ENCODE measurements at places on chromosomes 11 and 22.

GRCh38 chr22:38734421-38735100 is 21.2 kb downstream of the SUN2 start:
- H3K27me3 ChIP-seq: no peaks in the 10 kb centered on the region
- peak overlapping the region; percentile 2 for H3K27ac ChIP-seq
- DNase-seq: peak; percentile 51
- peaks cover 14% of the 10 kb centered on the region for H3K4me1 ChIP-seq
- H3K36me3 ChIP-seq: peaks cover 70% of the 10 kb centered on the region

DNA sequence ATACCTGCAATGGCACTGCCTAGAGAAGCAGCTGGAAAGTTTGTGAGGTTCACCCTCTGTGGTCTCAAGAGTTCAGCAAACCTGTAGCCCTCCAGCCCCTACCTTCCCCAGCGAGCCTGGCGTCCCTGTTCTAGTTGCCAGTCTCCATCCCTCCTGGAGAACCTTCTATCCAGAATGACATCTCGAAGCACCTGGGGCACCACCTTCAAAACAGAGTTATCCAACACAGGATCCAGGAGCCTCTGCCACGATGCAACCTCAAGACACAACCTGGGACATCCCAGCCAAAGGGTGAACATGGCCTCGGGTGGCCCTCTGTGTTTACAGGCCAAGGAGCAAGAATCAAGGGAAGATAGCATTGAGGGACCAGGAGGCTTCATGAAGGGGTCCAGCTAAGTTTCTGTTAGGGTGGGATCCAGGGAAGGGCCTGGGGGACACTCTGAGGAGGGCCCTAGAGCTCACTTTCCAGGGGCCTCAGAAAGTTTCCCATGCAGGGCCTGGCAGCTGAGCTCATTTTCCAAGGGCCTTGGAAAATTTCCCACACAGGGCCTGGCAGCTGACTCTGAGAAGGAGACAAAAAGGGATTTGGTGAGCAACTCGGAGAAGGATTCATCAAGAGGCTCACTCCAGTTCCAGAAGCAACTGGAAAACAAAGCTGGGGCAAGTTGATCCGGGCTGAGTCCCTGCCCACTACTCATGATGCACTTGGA is 36.9 kb upstream of the SYT13 start:
- no peaks in the 10 kb centered on the region for H3K36me3 ChIP-seq
- H3K27ac ChIP-seq: no peak overlapping the region
- no peaks in the 10 kb centered on the region for H3K4me1 ChIP-seq
- no peaks in the 10 kb centered on the region for H3K27me3 ChIP-seq
- DNase-seq: no peak
- H3K4me3 ChIP-seq: no peak overlapping the region

- H3K27me3 ChIP-seq: no peaks in the 10 kb centered on the region
- DNase-seq: no peak
- no peaks in the 10 kb centered on the region for H3K36me3 ChIP-seq
- H3K4me3 ChIP-seq: no peak overlapping the region
- no peaks in the 10 kb centered on the region for H3K4me1 ChIP-seq
Measured at GRCh38 chr11:119493712-119494111, 70.7 kb upstream of the THY1 start.

- H3K27ac ChIP-seq: no peak overlapping the region
- peaks cover 9% of the 10 kb centered on the region for H3K36me3 ChIP-seq
- H3K4me1 ChIP-seq: no peaks in the 10 kb centered on the region
- H3K4me3 ChIP-seq: no peak overlapping the region
- H3K27me3 ChIP-seq: no peaks in the 10 kb centered on the region
- DNase-seq: no peak
Measured at GRCh38 chr11:45232341-45233080, 53.6 kb downstream of the SYT13 start.

- H3K4me1 ChIP-seq: no peaks in the 10 kb centered on the region
- H3K27me3 ChIP-seq: no peaks in the 10 kb centered on the region
- H3K36me3 ChIP-seq: no peaks in the 10 kb centered on the region
- no peak overlapping the region for H3K27ac ChIP-seq
Measured at GRCh38 chr22:44455151-44455962, 42.7 kb downstream of the RTL6 start.

DNA sequence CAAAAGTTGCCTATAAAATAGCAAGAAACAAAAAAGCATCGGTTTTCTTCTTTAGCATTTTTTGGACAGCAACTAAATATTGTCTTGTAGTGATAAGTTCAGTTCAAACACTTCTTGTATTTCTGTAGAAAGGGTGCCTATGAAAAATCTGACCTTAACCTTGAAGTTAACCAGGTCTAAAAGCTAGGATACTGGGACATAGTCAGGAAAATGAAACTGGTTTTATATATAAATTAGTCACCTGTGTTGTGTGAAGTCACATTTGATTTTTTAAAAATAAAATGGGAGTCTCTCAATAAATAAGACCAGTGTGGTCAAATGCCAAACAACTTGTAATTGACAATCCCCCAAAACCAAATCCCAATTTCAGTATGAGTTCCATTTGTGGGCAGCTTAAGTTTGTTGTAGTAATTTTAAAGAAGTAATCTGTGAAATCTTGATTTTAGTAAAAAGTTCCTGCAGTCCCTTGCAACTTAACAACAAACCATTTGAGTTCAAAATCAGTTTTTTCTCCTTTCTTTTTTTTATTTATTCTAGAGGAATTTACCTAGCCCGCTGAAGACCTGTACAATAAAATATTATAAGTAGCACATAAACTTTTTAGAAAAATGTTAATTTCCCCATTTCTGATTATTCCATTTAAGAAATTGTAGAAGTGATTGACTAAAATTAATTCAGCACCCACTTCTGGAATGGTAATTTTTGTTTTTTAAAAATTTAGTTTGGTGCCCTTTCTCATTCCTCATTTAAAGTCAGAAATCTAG is 84.5 kb upstream of the PPARA start:
- H3K27me3 ChIP-seq: no peaks in the 10 kb centered on the region
- no peak for DNase-seq
- peaks cover 44% of the 10 kb centered on the region for H3K4me1 ChIP-seq

DNA sequence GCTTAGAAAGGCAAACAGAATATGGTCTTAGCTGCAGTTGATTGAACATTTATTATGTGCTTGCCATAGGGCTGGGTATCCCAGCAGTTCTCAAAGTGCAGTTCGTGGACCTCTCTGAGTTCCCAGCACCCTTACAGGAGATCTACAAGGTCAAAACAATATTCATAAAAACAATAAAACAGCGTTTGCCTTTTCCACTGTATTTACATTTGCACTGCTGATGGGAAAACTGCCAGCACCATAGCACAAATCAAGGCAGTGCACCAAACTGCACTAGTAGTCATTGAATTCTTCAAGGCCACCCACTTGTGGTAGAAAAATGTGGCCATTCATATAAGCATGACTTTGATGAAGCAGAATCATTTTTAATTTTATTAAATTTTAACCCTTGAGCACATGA is 128.1 kb downstream of the CCDC34 start:
- no peak for DNase-seq
- H3K27ac ChIP-seq: no peak overlapping the region
- no peaks in the 10 kb centered on the region for H3K27me3 ChIP-seq
- H3K36me3 ChIP-seq: no peaks in the 10 kb centered on the region
- H3K4me1 ChIP-seq: no peaks in the 10 kb centered on the region
